ENCODE measurements at places on chromosomes 1 and 21.

DNA sequence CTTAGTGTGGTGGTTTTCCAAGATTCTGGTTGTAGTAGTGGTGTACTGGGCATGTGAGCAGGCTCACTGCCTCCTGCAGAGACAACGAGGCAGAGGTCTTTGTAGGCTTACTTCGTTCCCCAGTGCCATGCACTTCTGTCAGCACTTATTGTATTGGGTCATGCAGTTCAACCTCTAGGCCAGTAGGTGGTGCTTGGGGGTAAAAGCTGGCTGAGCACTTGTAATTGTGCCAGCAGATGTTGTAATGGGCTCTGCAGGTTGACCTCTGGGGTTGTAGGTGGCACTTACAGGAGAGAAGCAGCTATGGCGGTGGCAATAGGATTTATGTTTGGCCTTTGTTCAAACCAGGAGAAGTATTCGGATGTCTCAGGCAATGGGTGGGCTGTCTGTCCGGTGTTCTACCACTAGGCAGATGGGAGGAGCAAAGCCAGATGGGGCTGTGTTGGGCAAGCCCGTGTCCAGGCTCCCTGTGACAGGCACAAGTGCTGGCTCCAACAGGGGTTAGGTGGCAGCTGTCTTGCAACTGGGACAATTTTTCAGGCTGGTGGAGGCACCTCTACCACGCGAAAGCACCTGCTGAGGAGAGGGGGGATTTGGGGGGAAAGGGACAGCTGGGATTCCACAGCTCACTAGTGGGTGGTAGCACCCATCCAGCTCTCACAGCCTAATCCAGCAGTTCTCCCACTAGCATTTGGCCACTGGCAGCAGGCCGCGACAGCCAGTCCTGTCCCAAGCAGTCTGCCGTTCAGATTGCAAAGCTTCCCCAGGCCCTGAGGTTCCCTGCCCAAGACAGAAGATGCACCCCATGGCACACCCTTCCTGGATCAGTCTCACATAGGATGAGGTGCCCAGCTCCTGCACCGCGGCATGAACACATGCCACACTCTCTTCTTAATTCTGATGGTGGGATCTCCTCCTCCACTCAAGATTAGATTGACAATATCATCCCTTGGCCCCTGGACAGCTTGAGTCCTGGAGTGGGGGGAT, 274.5 kb downstream of the CTH start:
- peak; percentile 13 for DNase-seq

DNA sequence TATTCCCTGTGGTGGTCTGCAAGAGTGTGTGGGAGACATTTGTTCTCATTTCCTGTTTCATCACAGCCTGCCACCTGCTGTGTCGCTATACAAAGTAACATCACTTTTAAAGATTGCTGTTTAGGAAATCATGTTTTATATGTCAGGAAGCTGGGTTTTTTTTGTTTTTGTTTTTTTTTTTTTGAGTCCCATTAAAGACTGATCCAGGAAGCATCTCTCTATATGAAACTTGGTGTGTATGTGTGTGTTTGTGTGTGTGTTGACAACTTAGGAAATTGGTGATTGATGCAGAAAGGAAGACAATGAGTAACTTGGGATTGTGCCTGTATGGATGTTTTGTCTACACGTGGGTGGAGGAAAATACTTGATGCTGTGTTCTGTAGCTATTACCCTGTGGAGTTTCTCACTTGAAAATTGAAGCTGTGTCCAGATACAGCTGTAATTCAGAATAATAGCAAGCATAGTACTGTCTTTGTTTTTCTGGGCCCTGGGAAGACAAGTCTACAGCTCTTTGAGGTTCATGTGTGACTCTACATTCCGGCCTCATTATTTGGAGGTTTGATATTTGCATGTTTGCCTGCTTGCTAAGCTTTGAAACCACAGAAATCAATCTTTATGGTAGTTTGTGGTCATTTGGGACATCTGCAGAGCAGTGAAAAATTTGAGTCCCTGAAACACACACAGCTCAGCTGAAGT, 47.9 kb downstream of the LAMC1 start:
- DNase-seq, result no peak

DNA sequence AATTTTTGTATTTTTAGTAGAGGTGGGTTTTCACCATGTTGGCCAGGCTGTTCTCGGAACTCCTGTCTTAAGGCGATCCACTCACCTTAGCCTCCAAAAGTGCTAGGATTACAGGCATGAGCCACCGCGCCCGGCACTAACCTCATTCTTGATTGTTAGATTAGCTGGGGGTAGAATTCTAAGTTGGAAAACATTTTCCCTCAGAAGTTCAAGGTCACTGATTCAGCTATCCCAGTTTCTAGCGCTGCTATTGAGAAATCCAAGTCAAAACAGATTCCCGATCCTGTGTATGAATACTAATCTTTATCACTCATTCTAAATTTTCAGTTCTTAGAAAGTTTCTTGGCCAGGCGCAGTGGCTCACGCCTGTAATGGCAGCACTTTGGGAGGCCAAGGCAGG, 24.4 kb upstream of the EFNA1 start:
- no peak for DNase-seq

GRCh38 chr1:215081661-215082531, 641 bp upstream of the KCNK2 start:
- DNase-seq, result no peak

- no peak for DNase-seq
These were observed 3.2 kb downstream of the NRDC start for GRCh38 chr1:51875291-51875772.

GRCh38 chr1:118158924-118159323, 26.1 kb downstream of the SPAG17 start:
- no peak for DNase-seq

- DNase-seq, result peak; percentile 56
These were observed 33.8 kb upstream of the MPZL1 start for GRCh38 chr1:167687919-167688519.

DNA sequence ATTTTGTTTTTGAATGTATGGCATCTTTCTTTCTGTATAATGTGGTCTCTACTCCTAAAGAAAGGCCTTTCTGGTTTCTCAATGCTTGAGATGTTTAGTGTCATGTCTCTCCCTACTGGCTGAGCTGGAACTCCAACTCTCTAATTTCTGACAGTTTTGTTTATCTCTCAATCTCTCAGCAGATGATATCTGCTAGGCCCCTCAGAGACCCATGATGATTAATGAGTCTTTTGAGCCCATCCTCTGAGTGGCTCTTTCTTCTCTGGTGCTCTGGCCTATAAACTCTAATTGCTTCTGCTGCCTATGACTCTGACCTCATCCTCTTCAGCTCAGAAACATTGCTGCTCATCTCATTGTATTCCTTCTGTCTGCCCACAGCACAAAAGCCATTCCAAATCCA, 46.6 kb downstream of the CRB1 start:
- DNase-seq, result peak; percentile 22

DNA sequence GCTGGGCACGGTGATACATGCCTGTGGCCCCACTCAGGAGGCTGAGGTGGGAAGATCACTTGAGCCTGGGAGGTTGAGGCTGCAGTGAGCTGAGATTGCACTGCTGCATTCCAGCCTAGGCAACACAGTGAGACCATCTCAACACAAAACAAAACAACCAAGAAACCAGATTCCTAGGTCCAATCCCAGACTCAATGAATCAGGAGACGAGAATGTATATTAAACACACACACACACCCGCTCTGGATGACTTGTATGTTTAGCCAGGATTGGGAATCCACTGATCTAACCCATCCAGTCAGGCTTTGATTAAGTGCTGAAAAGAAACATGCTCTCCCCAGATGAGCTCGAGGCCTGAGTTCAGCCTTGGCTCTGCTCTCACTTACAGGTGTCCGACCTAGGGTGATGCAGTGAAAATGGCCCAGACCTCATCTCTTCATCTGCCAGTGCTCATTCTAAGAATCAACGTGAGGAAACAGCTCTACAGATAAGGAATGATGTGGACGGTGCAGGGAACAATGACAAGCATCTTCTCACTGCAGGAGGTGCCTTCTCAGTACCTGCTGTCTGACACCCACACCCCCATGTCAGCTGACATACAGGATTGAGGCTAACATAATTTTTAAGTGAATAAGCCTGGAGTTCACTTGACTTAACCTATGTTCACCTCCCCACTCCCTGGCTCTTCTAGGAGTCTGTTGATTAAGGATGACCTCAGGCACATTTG, 15.3 kb upstream of the SRSF4 start:
- DNase-seq, result no peak

DNA sequence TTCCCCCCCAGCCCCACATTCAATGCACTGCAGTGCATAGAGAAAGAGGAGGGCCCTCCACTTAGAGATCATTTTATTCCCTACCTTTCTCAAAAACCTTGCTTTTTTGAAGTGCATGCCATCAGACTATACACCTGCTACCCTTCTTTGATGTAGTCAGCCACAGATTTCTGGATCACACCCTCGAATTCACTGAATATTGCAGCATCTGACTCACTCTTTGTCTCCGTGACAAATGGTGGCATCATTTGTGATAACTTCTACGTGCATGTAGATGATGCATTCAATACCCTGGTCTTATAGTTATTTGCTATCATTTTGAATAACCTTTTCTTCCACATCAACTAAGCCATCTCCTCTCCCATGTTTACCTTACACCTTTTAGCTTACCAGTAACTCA, 310.3 kb upstream of the SGIP1 start:
- no peak for DNase-seq

DNA sequence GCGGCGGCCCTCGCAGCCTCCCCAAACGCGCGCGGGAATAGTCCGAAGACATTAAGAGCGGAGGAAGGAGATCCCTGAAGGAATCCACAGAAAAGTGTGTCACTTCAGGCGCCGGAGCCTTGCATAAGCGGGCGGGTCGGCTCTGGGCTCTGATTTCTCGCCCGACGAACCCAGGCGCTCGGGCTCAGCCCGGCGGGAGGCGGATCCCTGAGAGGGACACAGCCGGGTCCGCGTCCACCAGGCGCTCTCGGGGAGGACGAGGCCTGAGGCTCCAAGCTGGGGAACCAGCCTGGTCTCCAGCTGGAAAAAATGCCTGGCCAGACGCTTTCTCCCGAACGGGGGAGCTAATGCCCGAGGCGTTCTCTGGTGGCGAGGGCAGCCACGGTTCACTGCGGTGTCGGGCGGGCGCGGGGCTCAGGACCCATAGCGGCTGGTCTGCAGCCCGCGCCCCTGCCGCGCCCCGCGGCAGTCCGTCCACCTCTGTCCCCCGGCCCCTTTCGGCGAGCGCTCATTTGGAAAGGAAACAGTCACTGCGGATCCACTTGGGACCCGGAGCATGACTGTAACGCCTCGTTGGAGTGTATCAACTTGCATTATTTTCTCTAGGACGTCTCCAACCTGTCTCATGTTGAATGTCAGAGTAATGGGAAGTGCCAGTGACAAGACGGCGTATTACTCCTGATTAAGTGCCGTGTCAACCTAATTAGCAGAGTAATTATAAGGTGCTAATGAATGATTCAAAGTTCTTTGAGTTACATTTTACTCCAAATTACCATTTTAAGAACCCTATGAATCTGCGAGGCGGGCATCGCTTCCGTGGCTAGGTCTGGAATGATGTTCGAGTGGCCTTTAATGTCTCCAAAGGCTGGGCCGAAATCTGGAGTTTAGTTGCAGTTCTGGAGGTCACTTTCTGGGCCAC, 1.6 kb upstream of the BARHL2 start:
- DNase-seq, result no peak

DNA sequence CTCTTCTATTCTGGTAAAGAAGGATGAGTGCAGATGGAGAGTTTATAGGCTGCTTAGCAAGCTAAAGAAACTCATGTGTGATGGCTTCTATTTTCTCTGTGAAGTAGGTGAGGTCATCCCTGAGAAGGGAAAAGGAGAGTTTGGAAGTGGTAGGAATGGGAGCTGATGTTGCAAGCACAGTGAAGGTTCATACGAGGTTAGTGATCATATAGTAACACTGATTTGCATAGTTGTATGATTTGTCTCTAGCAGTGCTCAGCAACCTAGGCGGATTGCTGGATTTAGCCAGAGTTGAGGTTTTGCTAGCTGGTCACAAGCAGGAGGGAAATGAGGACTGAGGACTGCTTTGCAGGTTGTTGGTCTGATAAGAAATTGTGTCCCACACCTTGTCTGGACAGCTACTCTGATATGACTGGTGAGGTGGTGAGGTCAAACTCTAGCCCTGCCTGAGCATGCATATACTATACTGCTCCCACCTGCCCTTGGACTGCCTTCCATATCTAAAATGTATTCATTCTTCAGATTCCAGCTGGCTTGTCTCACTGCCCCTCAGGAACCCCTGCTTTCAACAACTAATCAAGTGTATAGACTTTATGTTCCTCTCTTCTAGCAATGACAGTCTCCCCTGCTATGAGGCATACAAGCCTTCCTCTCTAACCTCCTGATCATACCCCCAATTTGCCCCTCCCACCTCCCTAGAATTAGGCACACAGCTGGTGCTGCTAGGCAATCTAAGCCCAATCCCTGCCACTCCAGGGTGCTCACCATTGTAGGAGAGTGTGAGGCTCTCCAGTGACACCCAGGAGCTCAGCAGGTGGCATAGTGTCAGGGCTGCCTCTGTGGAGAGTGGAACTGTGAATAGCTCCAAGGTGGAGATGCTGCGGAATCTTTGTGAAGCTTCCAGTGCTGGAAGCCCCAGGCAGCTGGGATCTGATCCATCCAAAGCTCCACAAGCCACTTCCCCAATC, 18.5 kb downstream of the LRRC41 start:
- no peak for DNase-seq

GRCh38 chr1:222697826-222698225, 14.5 kb downstream of the AIDA start:
- no peak for DNase-seq

Data from C1 segment of cervical spinal cord (tissue), 14 donors.